ENCODE measurements at places on chromosomes 13 and 19. TPM values are rescaled to one million over a fixed set of nuclear protein-coding genes. Genes with fewer than 3 reads are reported as not detected.

- no peak for DNase-seq
Measured at GRCh38 chr19:16402041-16402440, 69.7 kb downstream of the EPS15L1 start.

- DNase-seq: no peak
Measured at GRCh38 chr19:23804676-23805075, 46.0 kb upstream of the ZNF681 start.

Gene ZNF264
- 24.9 TPM for total RNA-seq

DNA sequence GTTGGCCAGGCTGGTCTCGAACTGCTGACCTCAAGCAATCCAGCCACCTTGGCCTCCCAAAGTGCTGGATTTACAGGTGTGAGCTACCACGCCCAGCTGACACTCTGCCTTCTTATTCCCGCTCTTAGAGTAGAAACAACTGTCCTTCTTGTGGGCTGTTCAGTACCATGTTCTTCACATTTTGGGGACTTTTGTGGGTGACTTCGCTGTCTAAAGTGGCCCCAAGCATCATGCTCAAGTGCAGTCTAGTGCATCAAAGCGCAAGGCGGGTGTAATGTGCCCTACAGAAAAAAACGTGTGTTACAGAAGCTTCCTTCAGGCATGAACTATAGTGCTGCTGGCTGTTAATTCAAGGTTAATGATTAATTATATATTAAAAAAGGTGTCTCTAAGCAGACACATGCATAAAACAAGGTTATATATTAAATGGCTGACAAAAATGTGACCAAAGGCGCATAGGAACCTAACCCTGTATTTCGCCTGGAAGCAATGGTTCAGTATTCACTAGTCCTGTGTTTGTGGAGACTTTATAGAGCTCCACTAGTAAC, 38.3 kb downstream of the ABCC4 start:
- no peak for DNase-seq

Gene NCAN
- not detected for total RNA-seq

DNA sequence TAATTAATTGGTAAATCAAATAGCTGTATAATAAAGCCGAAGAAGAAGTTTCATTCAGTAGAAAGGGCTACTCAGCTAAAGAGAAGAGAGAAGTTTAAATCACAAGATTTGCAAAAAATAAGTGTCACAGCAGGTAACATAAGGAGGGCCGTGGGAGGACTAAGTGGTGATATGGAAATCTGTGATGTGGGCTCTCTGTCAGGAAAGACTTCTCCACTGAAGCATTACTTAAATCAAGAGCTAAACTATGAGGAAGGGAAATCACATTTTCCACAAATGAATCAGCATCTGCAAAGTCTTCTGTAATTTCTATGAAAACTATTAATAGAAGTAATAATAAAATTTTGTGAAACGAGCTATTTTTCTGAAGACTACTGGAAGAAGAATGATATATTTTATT, 153.8 kb downstream of the PCDH9 start:
- DNase-seq: no peak

Gene IZUMO4
- 1.6 TPM for total RNA-seq

Gene ADGRE2
- total RNA-seq: 0.23 TPM

Gene ZNF470
- total RNA-seq: 0.43 TPM
